Central memory CD4-positive, alpha-beta T cell (primary cell): ENCODE measurements at places on chromosomes 6 and 20.

DNA sequence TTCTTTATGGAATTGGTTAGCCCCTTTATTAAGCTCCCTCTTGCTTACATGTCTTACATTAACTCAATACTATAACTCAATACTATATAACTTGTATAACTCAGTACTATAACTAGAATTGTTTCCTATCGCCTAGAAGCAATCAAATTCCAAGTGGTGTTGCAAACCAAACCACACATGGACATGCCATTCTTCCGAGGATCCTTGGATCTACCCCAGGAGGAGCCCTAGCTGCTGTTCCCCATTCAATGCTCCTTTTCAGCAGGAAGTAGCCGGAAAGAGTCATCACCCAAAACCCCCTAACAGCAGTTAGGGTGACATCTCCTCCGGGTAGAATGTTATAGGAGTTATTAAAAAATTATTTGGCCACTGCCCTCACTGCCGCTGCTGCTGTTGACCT, 40.5 kb downstream of the PLN start:
- DNase-seq, result no peak

GRCh38 chr20:42027746-42028268, 409.6 kb upstream of the CHD6 start:
- no peak for DNase-seq

GRCh38 chr6:88636871-88637270, 326.5 kb downstream of the RNGTT start:
- DNase-seq, result no peak

DNA sequence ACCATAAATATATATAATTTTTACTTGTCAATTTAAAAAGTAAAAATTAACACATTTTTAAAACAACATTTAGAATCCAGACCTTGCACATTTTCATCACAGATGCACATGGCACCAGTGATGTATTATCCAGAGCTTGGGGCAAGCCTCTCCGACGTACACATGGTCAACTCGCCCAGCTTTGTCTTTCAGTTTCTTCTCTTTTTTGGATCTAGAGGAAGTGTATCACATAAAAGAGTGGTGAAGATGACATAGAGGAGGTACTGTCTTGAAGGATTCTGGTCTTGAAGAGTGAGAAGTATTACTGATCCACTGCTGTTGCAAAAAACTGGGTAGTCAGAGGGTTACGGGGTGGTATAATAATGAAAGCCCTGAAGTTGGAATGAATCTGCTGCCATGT, 46.9 kb upstream of the TAB2 start:
- no peak for DNase-seq

DNA sequence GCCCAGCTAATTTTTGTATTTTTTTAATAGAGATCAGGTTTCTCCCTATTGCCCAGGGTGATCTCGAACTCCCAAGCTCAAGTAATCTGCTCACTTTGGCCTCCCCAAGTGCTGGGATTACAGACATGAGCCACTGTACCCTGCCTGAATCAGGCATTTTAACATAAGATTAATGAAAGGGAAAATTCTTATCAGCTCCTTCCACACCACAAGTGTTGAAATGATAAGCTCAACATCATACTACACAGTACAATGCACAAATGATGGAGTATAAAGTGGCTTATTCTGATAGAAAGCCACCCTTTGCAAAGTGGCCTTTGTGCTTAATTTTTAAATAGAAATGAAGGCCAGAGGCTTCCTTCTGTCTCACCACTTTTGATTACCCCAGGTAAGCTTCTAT, 71.3 kb upstream of the MCHR2 start:
- no peak for DNase-seq
